ENCODE measurements at places on chromosomes 5 and 9.

DNA sequence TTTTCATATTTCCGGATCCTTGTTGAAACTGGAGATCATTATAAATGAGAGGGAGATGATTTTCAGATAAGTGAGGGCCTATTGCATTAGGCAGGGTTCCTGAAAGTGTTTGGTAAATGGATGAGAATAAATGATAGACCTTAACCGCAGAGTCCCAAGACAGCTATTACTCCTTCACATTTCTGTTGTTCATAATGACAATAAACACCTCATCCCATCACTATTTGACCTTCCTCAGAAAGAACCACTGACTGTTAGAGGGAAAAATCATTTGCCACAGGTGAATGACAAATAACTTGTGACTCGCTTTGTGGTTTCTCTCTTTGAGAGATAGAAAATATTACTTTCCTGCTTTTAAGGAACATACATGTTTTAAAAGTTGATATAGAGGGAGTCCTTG lies 47.3 kb upstream of the TRMT10B start:
- H3K4me3 ChIP-seq, result no peak overlapping the region
- H3K4me1 ChIP-seq, result no peaks in the 10 kb centered on the region
- DNase-seq, result peak; percentile 53
- no peak overlapping the region for H3K27ac ChIP-seq
- no peaks in the 10 kb centered on the region for H3K36me3 ChIP-seq
- H3K27me3 ChIP-seq, result peaks cover 80% of the 10 kb centered on the region

GRCh38 chr9:131621551-131622358 lies 76.4 kb downstream of the PRRT1B start:
- no peaks in the 10 kb centered on the region for H3K36me3 ChIP-seq
- no peak overlapping the region for H3K27ac ChIP-seq
- no peak for DNase-seq
- no peaks in the 10 kb centered on the region for H3K4me1 ChIP-seq

DNA sequence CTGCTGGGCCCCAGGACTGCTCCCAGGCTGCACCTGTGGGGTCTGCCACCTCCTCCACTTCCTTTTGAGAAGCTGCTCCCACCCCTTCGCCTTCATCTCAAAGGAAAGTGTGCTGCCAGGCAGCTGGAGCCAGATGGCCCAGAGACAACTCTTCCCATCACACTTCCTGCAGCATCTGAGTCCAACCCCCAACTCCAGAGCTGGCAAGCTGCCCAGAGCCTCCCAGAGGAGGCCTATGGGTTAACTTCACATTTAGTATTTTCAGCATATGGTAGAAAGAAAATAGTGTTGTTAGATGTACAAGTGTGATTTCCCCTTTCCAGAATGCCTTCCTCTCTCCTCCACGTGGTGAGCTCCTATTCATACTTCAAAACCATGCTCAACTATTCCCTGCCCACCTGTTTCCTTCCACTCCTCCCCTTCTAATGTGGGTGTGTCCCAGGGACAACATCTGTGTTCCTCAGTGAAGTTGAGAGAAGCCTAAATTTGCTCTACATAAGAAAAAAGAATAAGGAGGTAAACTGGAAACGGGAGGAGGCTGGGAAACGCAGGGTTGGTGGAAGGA lies 38.6 kb upstream of the KCNMB1 start:
- no peaks in the 10 kb centered on the region for H3K36me3 ChIP-seq
- no peak for DNase-seq
- no peak overlapping the region for H3K27ac ChIP-seq
- no peak overlapping the region for H3K4me3 ChIP-seq
- H3K27me3 ChIP-seq, result peaks cover 50% of the 10 kb centered on the region

- no peaks in the 10 kb centered on the region for H3K4me1 ChIP-seq
- no peaks in the 10 kb centered on the region for H3K27me3 ChIP-seq
- H3K4me3 ChIP-seq, result no peak overlapping the region
- no peak for DNase-seq
- H3K27ac ChIP-seq, result no peak overlapping the region
Measured at GRCh38 chr5:10583663-10584572, 20.0 kb downstream of the ANKRD33B start.

DNA sequence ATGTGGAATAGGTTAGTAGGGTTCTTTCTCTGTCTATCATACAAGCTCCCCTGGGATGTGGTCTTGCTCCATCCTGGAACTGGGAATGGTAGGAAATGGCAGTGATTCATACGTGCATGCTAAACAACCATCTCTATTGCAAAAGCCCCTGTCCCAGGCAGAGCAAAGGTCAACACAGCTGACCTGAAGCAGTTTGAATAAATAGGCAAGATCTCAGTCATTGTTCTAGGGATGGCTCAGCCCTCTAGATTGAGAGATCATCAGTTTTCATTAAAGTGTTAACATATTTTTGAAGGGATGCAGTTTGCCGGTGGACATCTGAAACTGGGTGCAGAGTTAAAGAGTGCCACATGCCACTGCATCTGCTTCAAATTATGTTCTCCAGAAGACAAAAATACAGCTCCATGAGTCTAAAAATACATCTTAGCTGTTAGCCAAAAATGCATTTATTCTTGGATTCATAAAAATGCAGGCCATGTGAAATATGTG lies 224.1 kb downstream of the ESM1 start:
- H3K4me1 ChIP-seq, result peaks cover 52% of the 10 kb centered on the region
- H3K4me3 ChIP-seq, result no peak overlapping the region
- H3K27ac ChIP-seq, result peak overlapping the region; percentile 85
- H3K27me3 ChIP-seq, result no peaks in the 10 kb centered on the region

GRCh38 chr9:9892217-9892616 lies 720.6 kb downstream of the PTPRD start:
- H3K27ac ChIP-seq, result no peak overlapping the region
- H3K36me3 ChIP-seq, result no peaks in the 10 kb centered on the region
- H3K4me1 ChIP-seq, result no peaks in the 10 kb centered on the region
- H3K4me3 ChIP-seq, result no peak overlapping the region
- H3K27me3 ChIP-seq, result no peaks in the 10 kb centered on the region

DNA sequence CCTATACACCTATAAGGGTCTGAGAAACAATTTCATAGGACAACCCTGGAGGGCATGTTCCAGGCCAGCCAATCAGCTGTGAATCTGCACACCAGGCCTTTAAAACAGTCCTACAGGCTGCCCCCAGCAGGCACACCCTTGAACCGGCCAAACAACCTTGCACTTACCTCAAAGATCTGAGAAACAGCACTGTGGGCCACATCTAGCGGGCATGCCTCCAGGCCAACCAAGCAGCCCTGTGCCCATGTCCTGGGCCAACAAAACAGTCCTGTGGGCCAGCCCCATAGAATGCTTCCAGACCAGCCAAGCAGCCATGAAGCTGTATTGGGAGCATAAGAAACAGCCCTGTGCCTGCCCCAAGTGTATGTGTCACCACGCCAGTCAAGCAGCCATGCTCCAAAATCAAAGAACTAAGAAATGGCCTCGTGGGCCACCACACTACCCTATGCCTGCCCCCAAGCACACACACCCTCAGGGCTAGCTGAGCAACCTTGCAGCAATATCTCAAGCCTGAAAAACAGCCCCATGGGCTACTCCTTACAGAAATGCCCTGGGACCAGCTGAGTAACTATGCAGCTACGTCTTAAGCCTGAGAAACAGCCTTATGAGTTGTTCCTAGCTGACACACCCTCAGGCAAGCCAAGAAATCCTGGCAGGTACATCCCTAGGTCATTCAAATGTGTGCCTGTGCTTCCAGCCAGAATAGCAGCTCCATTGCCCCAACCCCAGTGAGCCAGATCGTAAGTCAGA lies 2243.8 kb upstream of the C9orf72 start:
- H3K4me3 ChIP-seq, result no peak overlapping the region
- H3K36me3 ChIP-seq, result no peaks in the 10 kb centered on the region
- DNase-seq, result no peak
- H3K27me3 ChIP-seq, result no peaks in the 10 kb centered on the region
- H3K27ac ChIP-seq, result no peak overlapping the region

- H3K4me1 ChIP-seq, result no peaks in the 10 kb centered on the region
- no peak for DNase-seq
- H3K27ac ChIP-seq, result no peak overlapping the region
- H3K27me3 ChIP-seq, result no peaks in the 10 kb centered on the region
- H3K36me3 ChIP-seq, result no peaks in the 10 kb centered on the region
Measured at GRCh38 chr5:5954275-5954598, 424.1 kb downstream of the MED10 start.

- no peak within 1 kb of the TSS for H3K27ac ChIP-seq
- no peaks in the 10 kb centered on the region for H3K4me1 ChIP-seq
- H3K36me3 ChIP-seq, result no peaks in the 10 kb centered on the region
- H3K27me3 ChIP-seq, result no peaks in the 10 kb centered on the region
Measured at GRCh38 chr5:162067655-162068411, at the start of gene GABRG2. GABRG2 (plus strand) TSS chr5:162067773; CDS start chr5:162068000, 227 bp downstream.
